ENCODE measurements at places on chromosomes 16 and 17.

- DNase-seq, result no peak
Observed at GRCh38 chr16:53817117-53817755, 113.3 kb downstream of the FTO start.

DNA sequence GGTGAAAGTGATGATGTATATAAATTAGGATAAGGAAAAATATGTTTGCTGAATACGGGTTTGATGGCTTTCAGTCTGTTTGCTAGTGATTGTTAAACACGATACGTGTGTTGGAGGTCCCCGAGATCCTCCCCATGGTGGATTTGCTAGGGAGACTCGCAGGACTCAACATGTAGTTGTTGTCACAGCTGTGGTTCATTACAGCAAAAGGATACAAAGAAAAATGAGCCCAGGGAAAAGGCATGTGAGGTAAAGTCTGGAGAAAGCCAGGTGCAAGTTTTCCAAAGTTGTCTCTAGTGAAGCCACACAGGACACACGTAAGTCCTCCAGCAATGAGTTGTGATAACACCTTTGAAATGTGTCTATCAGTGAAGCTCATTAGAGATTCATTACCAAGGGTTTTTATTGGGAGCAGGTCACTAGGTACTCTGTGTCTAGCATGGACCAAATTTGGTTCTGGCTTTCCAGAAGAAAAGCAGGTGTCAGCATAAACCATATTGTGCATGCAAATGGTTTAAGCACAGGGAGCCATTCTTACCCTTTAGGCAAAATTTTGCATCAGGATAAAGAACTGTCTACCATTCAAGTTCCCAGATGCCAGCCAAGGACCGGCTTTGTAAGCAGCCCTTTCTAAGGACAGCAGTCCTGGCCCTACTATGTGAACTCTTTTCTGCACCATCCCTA lies 215.2 kb upstream of the WSCD1 start:
- DNase-seq, result no peak

DNA sequence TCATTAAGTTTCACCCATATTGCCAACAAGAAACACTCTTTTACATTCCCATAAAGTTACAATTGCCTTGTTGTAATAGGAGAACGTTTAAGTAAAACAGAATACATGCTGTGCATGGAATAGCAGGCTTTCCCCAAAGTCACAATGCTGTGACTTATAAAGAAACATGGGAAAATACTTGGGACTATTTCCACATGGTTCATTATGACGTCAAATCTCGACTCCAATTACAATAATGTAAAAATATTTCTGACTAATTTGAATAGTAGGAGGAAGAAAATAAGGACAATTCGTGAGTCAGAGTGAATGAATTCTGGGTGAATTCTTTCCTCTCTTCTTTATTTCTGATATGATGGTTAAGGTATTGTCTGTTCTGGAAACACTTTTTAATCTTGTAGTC lies 52.8 kb downstream of the CDH11 start:
- DNase-seq, result no peak

DNA sequence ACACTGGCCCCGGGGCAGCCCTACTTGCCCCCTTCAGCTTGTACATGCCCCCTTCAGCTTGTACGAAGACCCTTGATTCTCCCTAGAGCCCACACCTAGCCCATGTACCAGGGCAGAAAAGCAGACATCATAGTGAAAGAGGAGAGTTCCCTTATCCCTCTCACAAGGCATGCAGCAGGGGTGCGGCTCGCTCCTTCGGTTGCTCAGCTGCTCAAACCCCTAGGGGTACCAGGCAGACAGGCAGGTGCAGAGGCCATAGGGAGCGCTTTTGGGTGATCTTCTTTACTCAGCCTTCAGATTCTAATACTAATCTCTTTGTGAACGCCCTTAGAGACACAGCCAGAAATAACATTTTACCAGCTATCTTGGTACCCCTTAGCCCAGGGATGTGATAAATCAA lies 286.3 kb downstream of the NPIPA8 start:
- DNase-seq, result no peak

- no peak for DNase-seq
Observed at GRCh38 chr17:80429356-80430275, 14.6 kb downstream of the ENDOV start.

DNA sequence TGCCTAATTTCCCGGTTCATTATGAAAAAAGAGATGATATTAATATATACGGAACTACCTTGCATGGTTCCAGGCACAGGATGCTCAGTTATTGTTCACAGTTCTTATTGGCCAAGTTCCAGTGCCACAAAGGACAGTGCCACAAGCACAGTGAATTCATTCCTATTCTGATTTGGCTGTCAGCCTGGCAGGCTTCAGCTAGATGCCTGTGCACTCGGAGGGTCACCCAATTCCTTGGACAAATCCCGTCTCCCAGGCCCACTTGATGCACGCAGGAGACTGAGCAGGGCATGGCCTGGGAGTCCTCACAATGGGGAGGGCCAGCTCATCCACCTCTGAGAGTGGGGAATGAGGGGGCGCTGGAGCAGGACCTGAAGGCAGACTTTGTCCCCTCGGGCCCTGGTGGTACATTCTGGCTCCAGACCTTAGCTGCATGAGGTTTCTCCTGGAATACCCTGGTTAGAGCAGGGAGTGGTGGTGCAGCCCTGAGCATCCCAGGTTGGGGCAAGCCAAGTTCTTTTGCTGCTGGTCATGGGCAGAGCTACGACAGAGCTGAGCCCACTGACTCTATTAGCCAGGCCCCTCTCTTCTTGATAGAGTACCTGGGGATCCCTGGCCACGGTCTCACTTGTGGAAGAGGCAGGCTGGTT lies 41.4 kb downstream of the MIS12 start:
- DNase-seq, result no peak

- no peak for DNase-seq
Observed at GRCh38 chr17:35991075-35991474, 4.5 kb upstream of the CCL14 start.

DNA sequence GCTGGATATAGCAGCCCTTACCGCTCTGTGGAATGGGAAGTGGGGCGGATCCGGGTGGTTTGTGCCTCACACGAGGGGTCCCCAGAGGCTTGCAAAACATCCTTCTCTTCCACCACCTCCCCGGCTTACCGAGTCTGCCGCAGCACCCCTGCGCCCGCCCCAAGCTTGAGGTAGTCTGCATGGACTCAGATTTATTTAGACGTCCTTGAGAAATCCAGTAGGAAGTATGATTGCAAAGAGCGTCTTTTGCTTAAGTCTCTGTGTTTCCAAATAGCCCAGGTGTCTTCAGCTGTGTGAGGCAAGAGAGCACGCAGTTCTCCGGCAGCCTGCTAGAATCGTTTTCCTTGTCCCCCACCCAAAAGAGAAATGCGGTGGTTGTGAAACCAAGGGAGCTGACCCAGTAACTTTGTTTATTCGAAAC lies 2.4 kb downstream of the KIAA0513 start:
- DNase-seq, result no peak

DNA sequence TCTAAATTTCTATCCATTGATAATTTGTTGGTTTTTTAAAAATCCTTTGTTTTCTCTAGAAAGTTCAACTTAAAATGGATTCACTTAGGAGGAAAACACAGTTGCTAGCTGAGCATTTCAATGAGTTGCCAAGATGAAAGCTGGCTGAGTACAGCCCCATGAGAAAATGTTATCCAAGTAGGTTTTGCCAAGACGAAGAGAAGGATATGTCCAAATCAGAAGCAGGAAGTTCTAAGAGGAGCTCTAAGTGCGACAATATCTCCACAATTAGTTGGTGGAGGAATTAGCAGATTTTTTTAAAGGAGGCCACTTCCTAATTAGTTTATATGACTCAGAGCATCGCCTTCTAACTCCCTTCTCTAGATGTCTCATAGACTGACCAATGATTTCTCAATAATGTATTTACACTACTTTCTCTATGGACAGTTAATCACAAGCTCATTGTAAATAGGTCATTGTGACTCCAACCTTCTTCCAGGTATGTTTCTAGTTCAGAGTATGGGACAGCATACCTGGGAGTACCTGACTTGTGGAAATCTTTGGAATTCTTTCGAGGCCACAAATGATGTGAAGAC lies 873.3 kb upstream of the SOX9 start:
- no peak for DNase-seq

- no peak for DNase-seq
Observed at GRCh38 chr17:69643686-69644085, 229.2 kb downstream of the MAP2K6 start.

DNA sequence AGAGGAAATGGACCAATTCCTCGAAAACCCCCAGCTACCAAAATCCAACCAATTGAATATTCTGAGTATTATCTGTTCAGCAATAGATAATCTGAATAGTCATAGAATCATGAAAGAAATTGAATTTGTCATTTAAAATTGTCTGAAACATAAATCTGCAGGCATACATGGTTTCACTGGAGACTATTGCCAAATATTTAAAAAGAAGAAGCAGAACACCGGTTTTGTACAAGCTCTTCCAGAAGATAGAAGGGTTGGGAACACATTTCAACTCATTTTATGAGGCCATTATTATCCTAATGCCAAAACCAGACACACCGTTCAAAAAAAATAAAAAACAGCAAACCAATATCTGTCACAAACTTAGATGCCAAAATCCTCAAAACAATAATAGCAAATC lies 195.5 kb downstream of the RPTOR start:
- DNase-seq, result no peak

- no peak for DNase-seq
Observed at GRCh38 chr16:23334457-23334853, 32.4 kb downstream of the SCNN1B start.

GRCh38 chr17:40354221-40355122 lies 10.1 kb downstream of the GJD3 start:
- DNase-seq, result no peak

GRCh38 chr17:38728290-38728831 lies 1.8 kb upstream of the CISD3 start:
- peak; percentile 52 for DNase-seq

DNA sequence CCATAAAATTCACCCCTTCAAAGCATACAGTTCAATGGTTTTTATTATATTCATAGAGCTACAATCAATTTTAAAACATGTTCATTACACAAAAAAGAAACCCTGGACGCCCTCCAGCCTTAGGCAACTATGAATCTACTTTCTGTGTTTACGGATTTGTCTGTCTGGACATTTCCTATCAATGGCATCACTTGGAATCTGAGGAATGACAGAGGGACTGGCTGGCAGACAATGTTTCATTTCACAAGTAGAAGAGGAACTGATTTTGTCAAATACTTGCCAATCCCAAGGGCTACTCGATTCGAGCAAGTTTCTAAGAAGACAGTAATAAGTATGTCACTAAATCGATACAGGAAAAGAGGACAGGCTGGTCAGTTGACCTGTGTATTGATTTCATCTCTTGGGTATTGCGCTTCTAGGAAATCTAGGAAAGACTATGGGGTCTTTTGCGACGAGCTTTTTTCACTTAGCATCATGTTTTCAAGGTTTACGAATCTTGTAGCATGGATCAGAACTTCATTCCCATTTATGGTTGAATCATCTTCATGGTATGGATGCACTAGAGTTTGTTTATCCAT lies 56.6 kb downstream of the RGS9 start:
- no peak for DNase-seq

DNA sequence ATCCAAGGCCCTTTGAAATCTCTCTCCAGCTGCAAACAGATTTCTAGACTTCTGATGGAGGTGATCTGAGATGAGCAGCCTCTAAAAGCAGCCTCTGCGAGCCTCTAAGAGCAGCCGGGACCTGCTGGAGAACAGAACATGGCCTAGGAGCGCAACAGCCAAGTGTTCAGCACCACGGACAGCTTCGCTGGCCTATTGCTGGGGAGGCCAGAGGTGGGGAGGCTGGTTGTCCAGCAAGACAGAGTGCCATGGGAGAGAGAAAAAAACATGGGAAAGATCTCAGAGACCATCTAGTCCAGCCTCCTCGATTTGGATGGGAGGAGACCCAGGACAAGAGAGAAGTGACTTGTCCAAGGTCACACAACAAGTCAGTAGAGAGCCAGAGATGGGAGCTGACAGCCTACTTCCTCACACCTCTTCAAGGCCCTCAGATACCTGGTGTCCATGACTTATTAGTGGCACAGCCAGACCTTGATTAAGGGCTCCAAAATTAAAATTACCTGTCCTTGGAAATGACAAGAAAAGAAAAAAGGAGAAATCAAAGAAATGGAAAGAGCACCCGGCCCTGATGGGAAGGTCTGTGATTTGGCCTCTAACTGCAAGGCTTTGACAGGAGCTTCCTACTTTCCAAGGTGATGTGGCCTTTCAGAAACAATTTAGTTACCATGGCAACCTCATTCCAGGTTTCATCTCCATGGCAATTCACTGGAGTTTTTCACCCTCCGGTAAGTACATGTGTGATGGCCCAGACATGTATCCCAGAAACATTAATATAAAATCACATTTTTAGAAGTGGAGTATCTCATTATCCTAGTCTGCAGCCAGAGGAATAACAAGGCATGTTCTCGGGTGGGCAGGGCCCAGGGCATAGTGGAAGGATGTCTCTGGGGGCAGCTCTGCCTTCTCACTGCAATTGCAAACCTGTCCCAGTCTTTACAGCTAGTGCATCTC lies 14.5 kb downstream of the RPRML start:
- DNase-seq, result no peak

GRCh38 chr17:17871913-17872312 lies 35.1 kb upstream of the SREBF1 start:
- DNase-seq, result no peak

DNA sequence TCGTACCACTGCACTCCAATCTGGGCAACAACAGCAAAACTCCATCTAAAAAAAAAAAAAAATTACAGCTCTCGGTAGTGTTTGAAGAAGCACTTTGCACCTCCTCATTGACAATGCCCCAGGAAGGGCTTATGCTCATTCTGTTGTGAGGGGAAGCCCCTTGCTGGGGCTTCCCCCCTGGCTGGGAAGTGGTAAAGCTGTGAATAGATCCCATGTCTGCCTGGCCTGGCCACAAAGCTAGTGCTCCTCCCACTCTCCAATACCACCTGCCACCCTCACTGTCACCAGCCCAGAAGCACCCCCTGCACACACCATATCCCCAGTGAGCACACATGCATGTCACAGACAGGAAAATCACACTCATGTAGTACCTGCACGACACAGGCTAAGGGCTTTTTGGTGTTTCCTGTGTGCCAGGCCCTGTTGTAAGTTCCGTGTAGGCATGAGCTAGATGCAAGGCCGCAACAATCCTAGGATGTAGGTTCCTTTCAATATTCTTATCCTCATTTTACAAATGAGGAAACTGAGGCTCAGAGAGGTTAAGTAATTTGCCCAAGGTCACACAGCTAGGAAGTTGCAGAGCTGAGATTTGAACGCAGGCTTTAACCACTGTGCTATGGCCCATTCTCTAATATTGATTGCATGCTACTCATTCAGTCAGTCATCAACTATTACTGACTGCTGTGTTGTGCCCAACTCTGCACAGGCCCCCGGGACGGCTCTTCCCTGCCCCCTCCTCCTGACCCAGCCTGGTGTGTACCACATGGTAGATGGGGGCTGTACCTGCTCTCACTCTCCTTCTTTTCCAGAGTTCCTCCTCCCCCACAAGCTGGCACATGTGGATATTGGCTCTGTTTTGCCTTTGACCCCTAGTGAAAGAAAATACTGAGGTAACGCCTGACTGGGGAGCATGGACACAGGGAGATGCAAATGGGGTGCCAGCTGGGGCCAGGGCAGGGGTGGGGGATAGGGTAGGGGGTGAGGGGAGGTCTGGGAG lies 11.9 kb upstream of the COL1A1 start:
- DNase-seq, result no peak

GRCh38 chr17:65403626-65404025 lies 157.8 kb downstream of the AXIN2 start:
- no peak for DNase-seq
